ENCODE measurements at places on chromosomes 7 and 10.

DNA sequence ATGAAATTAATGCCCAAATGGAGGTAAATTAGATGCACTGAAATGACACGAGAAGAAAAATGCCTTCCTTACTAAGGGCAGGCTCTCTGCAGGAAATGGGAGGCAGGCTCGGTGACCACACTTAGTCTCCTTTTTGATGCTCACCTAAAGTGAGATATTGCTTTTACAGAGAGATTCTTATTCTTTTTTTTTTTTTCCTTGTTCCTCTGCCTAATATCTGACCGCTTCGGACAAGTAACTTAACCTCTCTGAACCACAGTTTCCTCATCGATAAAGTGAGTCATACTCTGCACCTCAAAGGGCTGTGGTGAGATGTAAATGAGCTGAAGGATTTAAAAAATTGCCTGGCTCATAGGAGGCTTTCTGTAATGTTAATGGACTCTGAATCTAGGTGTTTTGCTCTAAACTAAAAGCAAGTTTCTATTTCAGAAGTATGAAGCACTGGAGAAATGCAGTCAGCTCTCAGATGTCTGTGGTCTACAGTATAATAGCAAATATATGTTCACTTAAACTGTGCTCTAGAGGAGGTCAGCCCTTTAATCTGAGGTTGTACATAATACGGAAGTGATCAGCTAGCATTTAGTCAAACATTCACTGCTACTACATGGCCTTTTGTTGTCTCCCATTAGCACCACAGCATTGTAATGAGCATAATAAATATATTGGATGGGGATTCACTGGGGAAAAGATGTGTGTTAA, 23.2 kb downstream of the NKX2-3 start:
- no peak for DNase-seq

- no peak for DNase-seq
These were observed 57.9 kb downstream of the STK32C start for GRCh38 chr10:132249824-132250375.

- no peak for DNase-seq
These were observed 11.6 kb upstream of the LIPF start for GRCh38 chr10:88652616-88653015.

- no peak for DNase-seq
These were observed at the start of gene HOXA5 for GRCh38 chr7:27143023-27143949. Gene HOXA5, minus strand, starts transcription at chr7:27143681. Its CDS starts 74 bp downstream, at chr7:27143607.

DNA sequence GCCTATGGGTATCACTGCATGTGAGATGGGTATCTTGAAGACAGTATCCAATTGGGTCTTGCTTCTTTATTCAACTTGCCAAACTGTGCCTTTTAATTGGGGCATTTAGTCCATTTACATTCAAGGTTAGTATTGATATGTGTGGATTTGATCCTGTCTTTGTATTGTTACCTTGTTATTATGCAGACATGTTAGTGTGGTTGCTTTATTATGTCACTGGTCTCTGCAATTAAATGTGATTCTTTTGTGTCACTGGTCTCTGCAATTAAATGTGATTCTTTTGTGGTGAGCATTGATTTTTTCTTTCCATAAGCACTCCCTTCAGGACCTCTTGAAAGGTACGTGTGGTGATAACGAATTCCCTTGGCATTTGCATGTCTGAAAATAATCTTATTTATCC, 357.8 kb upstream of the STEAP1 start:
- DNase-seq: no peak

DNA sequence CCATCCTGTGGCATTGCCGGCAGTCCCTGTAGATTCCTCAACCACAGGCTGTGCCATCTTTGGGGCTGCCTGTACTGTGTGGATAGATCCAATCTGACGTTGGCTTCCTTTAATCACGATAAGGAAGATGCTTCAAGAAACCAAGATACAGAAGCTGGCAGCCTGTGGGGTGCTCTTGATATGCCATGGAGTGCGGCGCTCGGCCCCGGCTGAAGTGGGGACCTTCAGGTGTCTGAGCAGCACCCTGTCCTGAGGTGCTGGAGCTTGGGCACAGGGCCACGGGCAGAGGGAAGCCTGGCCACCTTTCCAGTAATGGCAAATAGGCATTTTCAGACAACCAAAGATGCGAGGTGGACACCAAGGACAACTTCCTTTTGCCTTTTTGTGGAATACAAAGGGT, 139.5 kb downstream of the ACTR3B start:
- no peak for DNase-seq

- DNase-seq: no peak
These were observed 73.5 kb downstream of the MKI67 start for GRCh38 chr10:128052696-128053095.

DNA sequence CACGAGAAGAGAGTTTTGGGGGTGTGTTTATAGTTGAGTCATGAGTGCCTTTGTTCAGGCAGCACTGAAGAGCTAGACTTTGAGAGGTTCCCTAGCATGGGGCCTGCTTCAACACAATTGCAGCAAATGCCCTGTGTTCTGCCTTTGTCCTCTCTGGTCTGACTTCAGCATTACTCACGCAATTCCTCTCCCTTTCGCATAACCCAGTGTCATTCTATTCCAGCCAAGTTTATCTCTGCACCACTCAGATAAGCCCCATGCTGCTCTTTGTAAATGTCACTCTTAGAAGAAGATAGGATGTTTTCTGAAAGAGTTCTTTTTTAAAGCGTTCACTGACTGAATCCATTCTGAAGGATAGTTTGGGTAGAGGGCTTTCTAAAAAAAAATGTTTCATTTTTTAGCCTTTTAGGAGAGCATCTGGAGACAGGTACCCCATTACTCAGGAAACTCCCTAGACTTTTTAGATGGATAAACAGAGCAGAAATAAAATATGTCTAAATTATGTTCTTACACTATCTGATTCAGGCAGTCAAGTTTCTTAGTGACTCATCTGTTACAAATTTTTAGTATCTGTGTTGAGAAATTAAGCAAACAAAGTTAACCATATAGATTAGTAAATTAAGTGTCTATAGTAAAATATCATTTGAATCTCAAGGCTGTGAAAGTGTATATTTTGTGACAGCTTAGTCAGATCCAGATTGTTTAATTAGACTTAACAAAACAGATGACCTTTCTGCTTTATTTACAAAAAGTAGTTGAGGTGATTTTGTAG, 318.5 kb downstream of the GPR158 start:
- DNase-seq: no peak

DNA sequence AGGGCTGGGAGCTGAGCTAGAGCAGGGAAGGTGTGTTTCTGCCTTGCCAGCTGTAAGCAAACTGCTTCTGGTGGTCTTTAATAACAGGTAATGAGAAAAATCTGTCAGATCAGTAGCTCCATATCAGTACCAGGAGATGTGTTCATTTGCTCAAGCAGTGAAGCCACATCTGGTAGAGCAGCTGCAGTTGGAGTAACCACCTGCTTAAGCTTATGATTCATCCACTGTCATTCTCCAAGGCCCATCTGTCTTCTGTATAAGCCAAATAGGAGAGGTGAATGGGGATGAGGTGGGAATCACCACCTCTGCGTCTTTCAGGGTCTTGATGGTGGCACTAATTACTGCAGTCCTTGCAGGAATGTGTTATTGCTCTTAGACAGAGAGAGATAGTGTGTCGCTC, 18.4 kb upstream of the COBL start:
- DNase-seq: no peak

DNA sequence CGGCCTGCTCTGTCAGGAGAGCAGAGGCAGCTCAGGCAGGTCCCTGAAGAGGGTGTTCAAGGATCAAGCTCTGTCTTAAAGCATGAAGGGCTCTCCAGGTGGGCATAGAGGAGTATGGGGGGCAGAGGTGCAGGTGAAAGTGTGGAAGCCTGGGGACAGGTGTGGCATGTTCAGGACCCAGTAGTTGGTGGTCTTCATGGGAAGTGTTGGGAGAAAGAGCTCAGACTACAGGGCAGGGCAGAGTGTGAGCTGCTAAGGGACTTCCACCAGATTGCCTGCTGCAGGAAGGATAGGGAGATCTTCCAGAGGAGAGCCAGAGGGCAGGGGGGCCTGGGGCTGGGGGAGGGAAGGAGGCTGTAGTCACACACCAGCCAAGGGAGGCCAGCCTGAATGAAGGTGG, 156.5 kb upstream of the GDF10 start:
- no peak for DNase-seq

DNA sequence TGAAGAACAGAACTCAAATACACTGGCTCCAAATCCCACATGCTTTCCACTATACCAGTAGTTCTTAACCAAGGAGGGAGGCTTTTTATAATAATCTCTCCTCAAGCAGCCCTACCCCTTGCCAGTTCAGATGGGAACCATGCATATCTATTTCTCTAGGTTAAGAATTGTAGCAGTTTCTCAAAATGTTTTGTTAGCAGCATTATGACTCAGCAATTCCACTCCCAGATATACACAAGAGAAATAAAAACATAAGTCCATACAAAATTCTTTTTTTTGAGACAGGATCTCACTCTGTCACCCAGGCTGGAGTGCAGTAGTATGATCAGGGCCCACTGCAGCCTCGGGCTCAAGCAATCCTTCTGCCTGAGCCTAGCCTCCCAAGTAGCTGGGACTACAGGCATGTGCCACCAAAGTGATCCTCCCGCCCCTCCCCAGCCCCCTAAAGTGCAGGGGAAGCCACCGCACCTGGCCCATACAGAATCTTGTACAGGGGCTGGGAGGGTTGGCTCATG, 18.1 kb downstream of the YWHAG start:
- no peak for DNase-seq

- no peak for DNase-seq
These were observed 255.4 kb upstream of the LRGUK start for GRCh38 chr7:133871757-133872156.

DNA sequence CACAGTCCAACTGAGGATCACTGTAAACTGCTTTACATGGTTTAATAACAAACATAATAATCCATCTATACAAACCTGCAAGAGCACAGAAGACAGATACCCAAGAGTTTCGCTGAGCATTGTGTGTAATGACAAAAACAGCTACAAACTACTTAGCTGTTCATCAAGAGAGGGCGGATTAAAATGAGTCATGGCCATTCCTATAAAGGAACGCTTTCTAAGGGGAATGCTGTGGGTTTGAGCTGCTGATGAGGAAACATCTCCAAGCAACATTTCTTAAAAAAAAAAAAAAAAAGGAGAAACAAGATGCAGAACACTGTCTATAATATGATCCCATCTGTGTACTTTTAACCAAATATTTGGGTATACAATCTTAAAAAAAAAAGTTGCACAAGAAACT, 33.8 kb downstream of the VOPP1 start:
- no peak for DNase-seq

DNA sequence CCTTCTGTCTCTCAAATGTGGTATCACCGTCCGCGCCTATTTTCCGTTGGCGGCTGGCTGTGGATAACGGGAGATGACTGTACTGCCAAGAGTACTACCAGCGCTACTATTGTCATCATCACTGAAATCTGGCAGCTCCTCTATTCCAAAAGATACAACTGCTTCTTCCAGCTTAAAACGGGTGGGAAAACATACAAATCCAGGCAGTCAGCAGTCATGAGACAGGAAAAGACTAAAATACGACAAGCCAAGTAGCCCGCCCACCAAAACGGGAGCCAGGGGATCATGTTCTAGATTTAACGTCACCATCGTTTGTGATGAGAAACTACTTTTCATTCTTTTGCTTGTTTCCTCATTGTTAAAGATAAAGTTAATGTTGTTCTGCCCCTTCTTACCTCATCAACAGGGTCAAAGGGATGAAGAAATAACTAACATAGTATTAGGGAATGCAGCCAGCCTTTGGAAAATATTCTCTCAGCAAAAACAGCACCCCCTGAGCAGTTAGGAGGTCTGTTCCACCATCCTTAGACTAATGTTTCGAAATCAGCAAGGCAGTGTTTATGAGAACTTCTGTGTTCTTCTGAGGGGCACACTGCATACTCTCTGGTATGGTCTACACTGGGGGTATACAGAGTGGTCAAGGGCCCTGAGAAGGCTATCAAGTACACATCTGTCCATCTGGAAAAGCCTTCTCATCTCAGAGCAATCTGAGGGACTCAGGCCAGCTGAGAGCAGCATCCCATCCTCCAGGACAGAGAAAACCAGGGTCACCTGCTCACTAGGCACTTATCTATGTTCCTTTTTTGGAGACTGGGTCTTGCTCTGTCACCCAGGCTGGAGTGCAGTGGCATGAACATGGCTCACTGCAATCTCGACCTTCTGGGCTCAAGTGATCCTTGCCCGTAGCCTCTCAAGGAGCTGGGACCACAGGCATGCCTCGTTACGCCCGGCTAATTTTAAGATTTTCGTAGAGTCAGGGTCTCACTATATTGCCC, 47.5 kb downstream of the GNA12 start:
- DNase-seq: no peak

GRCh38 chr7:156703773-156704482, 63.4 kb downstream of the RNF32 start:
- DNase-seq: no peak

GRCh38 chr7:54878339-54878738, 119.3 kb upstream of the SEC61G start:
- DNase-seq: no peak

DNA sequence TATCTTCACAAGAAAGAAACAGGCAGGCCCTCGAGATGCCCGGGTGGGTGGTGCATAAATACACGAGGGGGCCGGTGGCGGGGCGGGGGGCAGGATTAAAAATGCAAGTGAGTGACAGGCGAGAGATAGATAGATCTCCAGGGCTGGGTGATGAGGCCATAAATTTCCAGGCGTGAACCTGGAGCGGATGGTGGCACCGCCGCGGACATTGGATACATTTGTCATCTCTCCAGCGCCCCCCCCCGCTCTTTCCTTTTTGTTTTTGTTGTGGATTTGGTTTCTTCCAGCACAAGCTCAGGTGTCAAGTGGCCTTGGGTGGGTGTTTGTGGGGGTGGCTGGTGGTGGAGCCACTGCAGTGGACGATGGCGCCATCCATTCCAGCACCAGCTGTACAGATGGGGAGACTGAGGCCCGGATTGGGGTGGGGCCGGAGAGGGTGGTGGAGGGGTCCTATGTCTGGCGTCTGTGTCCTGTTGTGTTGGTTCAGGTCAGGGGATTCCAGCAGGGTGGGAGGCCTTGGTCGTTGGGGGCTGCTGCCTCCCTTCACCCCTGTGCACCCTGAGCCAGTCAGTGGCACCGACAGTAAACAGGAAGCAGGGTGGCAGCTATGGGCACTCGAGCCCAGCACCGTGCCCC, 2.9 kb downstream of the ELFN1 start:
- no peak for DNase-seq

DNA sequence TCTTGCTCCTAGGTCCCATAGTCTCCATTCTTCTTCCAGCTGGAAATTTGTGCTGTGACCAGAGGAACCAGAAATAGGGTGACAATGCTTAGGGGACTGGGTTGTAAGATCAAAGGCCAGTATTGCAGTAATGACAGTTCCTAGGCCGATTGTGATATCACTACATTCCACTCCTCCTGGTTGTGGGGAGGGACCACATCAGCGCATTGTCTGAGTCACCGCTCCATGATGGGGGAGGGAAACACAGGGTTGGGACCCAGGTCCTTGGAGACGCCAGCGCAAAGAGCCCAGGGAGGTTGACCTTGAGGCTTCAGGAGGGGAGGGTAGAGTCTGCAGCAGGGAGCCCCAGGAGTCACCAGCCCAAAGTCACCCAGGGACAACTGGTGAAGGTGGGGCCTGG, 20.8 kb upstream of the GGCT start:
- no peak for DNase-seq

DNA sequence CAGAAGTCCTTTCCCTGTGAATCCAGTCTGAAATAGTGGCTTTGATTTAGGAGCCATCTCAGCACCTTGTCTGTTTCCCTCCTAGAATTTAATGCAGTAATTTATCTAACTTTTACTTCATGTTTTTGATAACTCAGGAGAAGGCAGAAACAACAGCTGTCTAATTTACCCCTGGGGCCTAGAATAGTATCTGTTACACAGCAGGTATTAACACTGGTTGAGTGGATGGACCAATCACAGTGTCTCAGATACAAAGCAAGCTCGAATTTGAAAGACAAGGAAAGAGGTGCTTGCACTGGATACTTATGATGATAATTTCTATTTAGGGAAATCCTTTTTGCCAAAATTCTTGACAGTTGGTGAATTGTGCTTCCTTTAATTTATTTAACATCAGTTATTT, 23.4 kb downstream of the CHRM2 start:
- DNase-seq: no peak

Data from stimulated activated CD4-positive, alpha-beta T cell treated with anti-CD3 and anti-CD28 coated beads, Interleukin-15, amount 100 ng/mL, for 1 hour (primary cell).